Midbrain (tissue), 1 donor: ENCODE measurements at places on chromosomes 16 and 17.

- DNase-seq: no peak
Observed at GRCh38 chr16:2443555-2443954, 14.3 kb downstream of the CCNF start.

DNA sequence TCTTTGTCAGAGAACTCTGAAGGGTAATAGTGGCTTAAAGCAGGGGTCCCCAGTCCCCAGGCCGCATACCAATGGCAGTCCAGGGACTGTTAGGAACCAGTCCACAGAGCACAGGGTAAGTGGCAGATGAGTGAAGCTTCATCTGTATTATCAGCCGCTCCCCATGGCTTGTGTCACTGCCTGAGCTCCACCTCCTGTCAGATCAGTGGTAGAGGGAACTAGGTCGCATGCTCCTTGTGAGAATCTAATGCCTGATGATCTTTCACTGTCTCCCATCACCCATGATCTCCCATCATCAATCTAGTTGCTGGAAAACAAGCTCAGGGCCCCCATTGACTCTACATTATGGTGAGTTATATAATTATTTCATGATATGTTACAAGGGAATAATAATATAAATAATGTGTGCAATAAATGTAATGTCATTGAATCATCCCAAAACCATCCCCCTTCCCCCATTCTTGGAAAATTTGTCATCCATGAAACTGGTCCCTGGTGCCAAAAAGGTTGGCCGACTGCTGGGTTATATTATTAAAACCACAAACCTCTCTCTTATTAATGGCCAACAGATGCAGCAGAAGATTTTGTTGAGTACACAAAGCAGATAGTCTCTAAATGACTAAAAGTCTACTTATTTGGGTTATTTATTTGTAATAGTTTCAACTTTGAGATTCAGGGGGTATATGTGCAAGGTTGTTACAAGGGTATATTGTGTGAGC, 782.7 kb downstream of the CDH11 start:
- no peak for DNase-seq

DNA sequence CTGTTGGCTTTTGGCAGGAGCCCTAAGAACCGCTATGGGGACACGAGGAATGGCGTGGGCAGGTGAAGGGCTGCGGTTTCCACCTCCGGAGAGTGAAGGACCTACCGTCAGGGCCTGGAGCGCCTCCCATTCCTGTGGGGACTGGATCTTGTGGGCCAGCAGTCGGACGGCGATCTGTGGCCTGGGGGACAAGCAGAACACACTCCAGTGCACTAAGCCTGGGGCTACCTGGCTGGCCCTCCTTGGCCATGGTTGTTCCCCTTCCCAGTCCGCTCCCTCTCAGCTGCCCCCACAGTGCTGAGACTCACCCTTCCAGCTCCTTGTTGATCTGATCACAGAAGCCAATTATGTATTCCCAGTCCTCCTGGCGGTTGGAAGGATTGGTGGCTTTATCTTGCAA, 15.0 kb downstream of the GGA3 start:
- no peak for DNase-seq

GRCh38 chr17:47304186-47304585, 19.6 kb upstream of the EFCAB13 start:
- DNase-seq: no peak

GRCh38 chr16:79542237-79542774, 58.2 kb downstream of the MAF start:
- peak; percentile 32 for DNase-seq

GRCh38 chr16:11133344-11133943, 122.6 kb downstream of the SOCS1 start:
- peak; percentile 5 for DNase-seq

DNA sequence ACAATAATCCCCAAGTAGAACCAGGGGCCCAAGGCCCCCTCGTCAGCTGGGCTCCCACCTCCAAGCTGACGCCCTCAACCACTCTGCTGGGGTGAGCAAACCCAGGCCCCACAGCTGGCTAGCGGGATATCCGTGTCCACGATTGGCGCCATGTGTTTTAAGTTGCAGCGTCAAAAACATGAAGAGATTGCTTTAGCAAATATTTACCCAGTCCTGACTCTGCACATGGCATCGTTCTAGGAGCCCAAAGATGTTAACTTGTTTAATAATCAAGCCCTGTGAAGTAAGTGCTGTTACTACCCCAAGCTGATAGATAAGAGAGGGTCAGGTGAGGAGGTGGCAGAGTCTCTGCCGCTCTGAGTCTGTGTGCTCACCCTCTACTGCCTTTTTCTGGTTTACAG, 344 bp upstream of the SEPTIN12 start:
- no peak for DNase-seq

- DNase-seq: no peak
Observed at GRCh38 chr17:82105882-82106687, 8.0 kb upstream of the FASN start.

- no peak for DNase-seq
Observed at GRCh38 chr17:9771465-9771864, 19.9 kb downstream of the DHRS7C start.

GRCh38 chr17:69608141-69608540, 193.6 kb downstream of the MAP2K6 start:
- DNase-seq: no peak

DNA sequence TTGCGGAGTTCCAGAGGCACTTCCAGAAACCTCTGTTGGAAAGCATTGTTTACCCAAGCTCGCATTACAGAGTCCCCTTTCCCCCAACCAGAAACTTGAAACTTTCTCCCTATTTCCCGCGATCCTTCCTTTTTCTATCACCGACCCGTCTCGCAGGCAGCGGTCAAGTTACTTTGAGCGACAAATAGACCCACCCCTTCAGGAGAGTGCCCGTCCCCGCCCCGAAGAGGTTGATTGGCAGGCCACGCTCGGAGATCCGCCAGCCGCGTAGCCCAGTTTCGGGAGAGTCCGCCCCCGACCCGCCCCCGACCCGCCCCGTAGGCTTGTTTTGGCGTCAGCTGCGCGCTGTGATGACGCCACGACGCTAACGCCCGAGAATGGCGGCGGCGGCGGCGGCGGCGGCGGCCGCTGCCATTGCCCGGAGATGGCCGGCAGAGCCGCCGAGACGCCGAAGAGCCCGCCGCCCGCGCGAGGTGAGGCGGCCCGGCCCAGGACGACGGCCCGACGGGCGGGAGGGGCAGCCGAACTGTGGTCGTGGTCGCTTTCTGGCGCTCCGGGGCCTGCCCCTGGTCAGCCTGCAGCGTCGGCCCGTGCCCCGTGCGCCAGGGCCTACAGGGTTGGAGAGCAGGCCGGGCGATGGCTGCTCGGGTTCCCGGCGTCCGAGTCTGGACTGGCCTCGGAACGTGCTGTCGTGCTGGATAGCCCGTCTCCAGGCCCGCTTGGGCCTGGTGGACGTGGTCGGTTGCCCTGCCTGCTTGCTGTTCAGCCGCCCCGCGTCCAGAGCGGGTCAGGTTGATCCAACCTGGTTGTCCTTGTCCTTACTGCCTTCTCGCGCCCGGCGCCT, at the start of gene PSKH1:
Gene PSKH1, plus strand, starts transcription at position 356 of the 844 bp plus-strand sequence. CDS start 15,496 bp downstream, outside the sequence.
- DNase-seq: peak; percentile 99

GRCh38 chr17:73533127-73533526, 111.1 kb downstream of the SDK2 start:
- DNase-seq: peak; percentile 80

DNA sequence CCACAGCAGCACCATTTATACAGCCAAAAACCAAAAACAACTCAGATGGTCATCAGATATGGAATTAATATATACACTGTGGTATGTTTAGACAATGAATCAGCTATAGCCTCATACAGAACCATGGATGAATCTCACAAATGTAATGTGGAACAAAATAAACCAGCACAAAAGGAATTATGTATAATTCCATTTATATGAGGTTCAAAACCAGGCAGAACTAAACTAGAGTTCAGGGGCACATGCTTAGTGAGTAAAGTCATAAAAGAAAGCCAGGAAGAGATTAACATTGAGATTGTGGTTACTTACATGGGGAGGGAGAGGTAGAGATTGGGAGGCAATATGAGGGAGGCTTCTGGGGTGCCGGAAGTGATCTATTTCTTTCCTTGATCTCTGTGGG, 231.1 kb downstream of the COPRS start:
- no peak for DNase-seq

- no peak for DNase-seq
Observed at GRCh38 chr17:60562421-60562820, 36.4 kb upstream of the APPBP2 start.

DNA sequence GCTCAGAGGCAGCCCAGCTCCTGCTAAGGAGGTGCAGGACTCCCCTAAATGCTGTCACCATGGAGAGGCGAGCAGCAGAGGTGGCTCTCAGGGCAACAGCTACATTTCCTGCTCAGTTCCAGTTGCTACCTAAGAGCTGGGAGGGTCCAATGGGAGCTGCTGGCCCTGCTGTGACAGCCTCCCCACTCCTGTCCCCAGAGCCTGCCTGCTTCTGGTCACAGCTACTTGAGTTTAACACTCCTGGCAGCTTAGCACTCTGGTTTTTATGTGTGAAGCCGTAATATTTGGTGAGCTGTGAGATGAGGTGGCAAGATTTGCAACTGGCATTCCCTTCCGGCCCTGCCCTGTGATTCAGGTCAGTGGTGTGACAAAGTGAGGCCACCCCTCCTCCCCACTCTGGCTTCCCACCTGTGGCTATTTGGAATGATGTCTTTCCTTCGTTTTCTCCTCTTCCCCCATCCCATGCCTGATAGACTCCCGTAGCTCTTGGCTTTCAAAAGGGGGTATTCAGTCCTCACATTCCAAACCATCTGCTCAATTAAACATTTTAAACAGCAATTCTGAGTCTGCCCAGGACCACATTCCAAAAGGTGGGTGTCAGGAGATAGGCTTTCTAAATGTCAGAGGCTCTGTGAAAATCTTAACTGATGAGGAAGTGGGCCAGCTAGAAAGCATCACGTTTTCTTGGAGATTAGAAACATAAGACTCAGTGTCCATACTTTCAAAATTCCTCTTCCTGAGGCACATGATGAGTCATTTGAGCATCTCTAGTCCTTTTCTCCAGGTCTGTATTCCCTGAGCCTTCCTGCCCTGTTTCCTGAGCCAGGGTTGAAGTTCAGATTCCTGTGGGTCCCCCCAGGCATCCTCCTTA, 42.6 kb upstream of the SKAP1 start:
- no peak for DNase-seq

GRCh38 chr16:28059841-28060575, 3.5 kb downstream of the GSG1L start:
- no peak for DNase-seq

DNA sequence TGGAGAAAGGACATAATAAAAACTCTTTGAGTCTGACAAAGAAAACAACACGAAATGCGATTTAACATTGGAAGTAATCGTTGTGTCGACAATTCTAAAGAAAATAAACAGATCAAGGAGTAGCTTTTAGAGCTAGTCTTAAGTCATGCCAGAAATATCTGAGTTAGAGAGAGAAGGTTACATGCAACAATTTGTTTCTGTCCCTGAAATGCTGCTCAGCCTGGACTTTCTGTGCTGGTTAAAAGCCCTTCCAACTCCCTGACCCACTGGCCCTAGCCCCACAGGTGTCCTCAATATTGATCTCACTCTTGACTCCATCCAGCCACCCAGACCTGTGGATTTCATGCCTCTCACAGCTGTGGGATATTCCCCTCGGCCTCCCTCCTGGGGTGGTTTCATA, 33.2 kb upstream of the TEX2 start:
- DNase-seq: no peak

DNA sequence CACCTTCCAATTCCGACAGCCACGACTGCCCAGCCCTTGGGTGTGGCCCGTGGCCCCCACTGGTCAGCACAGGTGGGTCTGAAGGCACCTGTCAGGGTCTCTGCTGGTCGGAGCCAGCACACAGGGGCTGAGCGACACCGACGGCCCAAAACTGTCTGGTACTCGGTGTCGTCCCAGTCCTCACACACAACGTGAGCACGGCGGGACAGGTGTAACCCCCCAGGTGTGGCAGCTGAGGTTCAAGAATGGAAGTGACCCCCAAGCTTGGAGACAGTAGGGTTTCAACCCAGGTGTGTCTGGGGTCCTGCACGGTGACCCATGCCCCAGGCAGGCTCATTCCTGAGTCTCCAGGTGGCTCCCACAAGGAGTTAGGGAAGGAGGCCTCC, 1.0 kb downstream of the GALNS start:
- no peak for DNase-seq

DNA sequence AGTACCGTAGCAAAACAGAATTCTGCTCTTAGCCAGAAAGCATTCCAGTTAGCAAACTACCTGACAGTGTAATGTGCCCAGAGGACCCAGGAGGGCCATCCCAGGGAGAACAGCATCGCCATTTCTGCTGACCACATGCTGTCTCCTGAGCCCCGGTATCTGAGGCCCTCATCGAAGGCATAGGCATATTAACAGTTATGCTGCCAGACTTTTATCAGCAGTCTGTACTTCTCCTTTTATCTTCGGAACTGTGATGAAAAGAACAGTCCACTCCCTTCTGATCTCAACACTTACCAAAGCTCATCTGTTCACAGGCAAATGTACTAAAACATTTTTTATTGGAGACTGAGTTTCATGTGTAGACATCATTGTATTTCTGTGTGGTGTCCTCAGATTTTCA, 236.4 kb downstream of the PRKCA start:
- DNase-seq: no peak

DNA sequence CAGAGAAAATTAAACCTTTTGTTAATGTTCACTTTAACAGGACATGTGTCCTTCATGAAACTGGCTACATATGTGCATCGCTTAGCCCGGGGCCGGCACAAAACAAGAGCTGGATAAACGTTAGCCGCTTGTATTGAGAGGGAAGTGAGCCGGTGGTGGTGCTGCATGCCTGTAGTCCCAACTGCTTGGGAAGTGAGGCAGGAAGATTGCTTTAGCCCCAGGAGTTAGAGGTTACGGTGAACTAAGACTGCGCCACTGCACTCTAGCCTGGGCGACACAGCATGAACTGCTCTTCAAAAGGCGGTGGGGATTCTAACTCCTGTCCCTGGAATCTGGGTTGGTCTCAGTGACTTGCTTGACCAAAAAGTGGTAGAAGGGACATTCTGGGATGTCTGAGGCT, 15.0 kb upstream of the SPHK1 start:
- no peak for DNase-seq

GRCh38 chr17:80645706-80646325, 101.2 kb downstream of the RPTOR start:
- DNase-seq: no peak
